ENCODE measurements at places on chromosomes 2 and 18. TPM values are rescaled to one million over a fixed set of nuclear protein-coding genes. Genes with fewer than 3 reads are reported as not detected.

Gene POTEJ
- total RNA-seq, result not detected

Gene RGPD6
- 42.5 TPM for total RNA-seq

Gene RESP18
- not detected for total RNA-seq

Gene DNAH7
- total RNA-seq, result 0.49 TPM

Gene ALPI
- total RNA-seq, result not detected

Gene PAIP2B
- total RNA-seq, result 7.6 TPM

Gene CRYBA2
- total RNA-seq, result not detected

Gene FAM168B
- total RNA-seq, result 56.7 TPM

Gene ST6GAL2
- total RNA-seq, result 2.9 TPM

Gene RNU2-63P
- not detected for total RNA-seq

Gene TUBA4B
- not detected for total RNA-seq

Gene SERPINB13
- 131 TPM for total RNA-seq

Gene ITGA4
- total RNA-seq, result 4.9 TPM
